ENCODE measurements at places on chromosomes 4 and X. TPM values are rescaled to one million over a fixed set of nuclear protein-coding genes. Genes with fewer than 3 reads are reported as not detected.

Gene ARFIP1
- total RNA-seq, result 32.5 TPM

DNA sequence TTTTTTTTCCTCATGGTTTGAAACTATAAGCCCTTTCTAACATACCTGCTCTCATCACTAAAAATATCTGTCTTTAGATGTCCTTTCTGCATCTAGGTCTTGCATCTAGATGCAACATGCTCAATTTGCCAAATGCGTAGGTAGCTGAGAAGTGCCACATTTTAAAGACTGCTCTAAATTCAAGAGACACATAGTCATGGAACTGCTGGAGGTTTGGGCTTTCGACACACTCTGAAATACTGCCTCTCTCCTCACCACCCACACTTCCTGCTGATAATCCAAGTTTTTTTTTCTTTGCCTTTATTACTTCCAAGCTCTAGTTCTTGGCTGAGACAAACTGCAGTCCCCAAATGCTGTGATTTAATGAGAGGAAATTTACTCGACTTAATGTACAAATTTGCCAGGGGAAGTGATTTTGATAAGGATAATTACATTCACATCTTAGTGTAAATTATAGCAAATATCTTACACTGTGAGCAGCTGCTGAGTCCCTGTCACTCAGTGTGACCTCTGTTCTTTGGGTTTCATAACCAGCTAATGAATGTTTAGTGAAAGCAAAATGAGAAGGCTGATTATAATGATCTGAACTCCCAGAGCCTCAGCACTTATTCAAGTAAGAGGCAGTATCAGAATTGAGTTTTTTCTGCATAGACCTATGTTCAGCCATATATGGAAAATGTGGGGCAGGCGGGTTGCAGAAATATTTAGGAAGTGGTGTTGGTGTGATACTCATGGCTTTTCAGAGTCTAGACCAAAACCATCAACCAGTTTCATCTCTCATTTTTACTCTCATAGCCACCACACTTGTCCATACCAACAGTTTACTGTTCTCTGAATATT lies 31.3 kb downstream of the DRD5 start:
- no peak for DNase-seq

DNA sequence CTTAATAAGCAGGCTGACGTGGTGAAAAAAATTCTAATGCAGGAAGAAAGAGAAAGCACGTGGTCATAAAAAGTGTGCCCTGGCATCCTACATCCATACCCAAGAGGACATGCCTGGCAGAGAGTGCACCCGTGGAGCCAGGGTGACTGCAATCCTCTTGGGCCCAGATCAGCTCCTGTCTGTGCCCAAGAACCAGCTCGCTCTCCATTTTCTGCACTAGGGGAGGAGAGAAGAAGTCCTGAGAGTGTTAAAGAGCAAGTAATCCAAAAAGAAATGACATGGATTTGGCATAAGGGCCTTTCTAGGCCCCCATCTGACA lies 483.1 kb downstream of the BCOR start:
- no peak for DNase-seq

Gene GAGE12J
- not detected for total RNA-seq

DNA sequence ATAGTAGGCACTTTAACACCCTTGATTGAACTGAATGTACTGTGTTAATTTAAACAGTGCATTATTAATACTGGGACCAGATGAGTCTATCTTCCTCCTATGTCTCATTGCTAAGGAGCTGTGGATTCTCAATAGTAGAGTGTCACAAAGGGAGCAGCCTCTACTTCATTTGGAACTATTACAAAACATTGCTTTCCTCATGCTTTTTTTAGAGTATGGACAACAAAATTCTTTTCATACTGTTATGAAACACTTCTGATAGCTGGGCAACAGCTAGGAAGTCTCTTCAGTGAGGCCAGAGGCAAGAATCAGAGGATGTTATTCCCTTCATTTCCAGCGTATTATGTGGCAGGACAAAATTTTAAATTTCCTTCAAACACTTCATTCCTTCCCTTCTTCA lies 160.8 kb downstream of the FBXO8 start:
- DNase-seq, result no peak
